ENCODE measurements at places on chromosomes 4 and X.

GRCh38 chr4:152679414-152680281, at the start of gene TMEM154:
Gene TMEM154, minus strand, starts transcription at chr4:152679997. Its CDS starts 64 bp downstream, at chr4:152679933.
- peak; percentile 84 for DNase-seq

GRCh38 chr4:16196482-16197393, 29.5 kb downstream of the TAPT1 start:
- DNase-seq: no peak

GRCh38 chr4:163107754-163108153, 58.9 kb downstream of the NAF1 start:
- peak; percentile 23 for DNase-seq

- DNase-seq: no peak
These were observed 30.9 kb upstream of the ACE2 start for GRCh38 chrX:15631637-15632036.

- DNase-seq: no peak
These were observed 673.7 kb downstream of the FAT4 start for GRCh38 chr4:125988464-125988863.

GRCh38 chrX:124534536-124534935, 188.2 kb downstream of the SH2D1A start:
- no peak for DNase-seq

DNA sequence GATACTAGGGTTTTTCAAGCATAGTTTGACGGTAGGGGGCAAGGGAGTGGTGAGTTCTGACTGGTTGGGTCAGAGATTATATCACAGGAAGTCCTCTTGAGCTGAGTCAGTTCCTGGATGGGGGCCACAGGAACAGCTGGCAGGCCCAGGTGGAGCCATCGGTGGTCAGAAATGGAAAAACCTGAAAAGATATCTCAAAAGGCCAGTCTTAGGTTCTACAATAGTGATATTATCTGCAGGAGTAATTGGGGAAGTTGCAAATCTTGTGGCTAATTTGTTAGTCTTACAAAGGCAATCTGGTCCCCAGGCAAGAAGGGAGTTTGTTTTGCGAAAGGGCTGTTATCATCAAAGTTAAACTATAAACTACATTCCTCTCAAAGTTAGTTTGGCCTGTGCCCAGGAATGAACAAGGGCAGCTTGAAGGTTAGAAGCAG, 159.3 kb downstream of the PTCHD1 start:
- no peak for DNase-seq

- DNase-seq: no peak
These were observed 97.3 kb downstream of the PSAPL1 start for GRCh38 chr4:7337196-7338058.

GRCh38 chr4:24664956-24665355, 80.6 kb upstream of the DHX15 start:
- DNase-seq: no peak

GRCh38 chrX:44314259-44314734, 29.2 kb downstream of the EFHC2 start:
- DNase-seq: no peak

- no peak for DNase-seq
These were observed 43.0 kb upstream of the CDKN2AIP start for GRCh38 chr4:183401473-183401872.

GRCh38 chr4:52244848-52245247, 193.7 kb downstream of the SPATA18 start:
- no peak for DNase-seq

DNA sequence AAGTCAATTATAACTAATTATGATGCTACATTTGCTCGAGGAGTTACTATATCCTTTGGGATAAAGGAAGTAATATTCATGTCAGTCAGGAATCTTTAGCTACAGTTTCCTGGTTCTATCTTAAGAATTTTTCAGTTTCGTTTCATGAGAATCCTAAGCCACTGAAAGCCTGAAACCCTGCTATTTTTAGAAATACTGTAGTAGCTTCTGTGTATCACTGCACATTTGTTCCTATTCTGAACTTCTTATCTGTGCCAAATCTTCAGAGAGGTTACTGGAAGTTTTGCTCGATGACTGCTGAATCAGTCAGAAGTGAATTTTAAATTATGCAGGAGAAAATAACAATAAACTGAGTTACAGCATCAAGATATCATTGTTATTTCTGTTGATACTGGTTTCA, 249.2 kb downstream of the TENM3 start:
- DNase-seq: no peak

DNA sequence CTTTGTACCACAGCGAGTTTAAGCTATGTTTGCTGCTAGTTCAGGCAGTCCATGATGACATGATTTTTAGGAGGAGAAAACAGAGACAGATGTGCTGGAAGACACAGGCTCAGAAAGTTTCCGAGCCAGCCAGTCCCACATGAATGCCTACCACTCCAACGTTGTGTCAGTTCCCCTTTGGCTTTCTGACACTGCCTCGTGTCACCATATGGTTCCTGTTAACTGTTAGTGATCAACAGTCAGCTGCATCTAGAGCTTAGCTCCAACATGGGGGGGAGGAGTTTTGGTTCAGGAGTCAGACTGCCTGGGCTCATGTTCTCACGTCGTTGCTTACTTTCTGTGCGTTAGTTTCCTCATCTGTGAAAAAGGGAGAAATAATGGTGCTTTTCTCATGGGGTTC, 343.7 kb downstream of the MID1IP1 start:
- no peak for DNase-seq

GRCh38 chrX:112736310-112736709, 56.6 kb upstream of the LHFPL1 start:
- DNase-seq: no peak

DNA sequence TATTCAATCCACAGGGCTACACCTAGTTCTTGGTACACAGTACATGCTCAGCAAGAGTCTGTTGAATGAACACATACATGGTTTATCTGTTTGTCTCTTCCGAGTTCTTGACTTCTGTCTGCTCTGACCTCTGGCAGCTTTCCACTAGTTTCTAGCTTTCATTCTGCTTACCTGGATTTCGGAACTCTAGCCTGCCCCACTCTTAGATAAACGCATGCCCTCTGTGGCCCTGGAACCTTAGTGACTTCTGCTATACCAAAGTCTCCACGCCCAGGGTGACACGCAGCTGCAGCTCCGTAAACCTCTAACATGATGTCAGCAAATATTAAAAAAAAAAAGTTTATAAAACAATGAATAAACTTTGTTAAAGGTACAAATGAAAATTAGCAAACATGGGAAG, 1.3 kb upstream of the SLC25A4 start:
- no peak for DNase-seq

All from activated CD8-positive, alpha-beta T cell treated with anti-CD3 and anti-CD28 coated beads, Interleukin-2, amount 10 ng/mL, durations not matched to agents 7 days and 5 days (primary cell).